ENCODE measurements at places on chromosomes 3 and 15.
A peak's percentile ranks its signal among the peaks of the same experiment; 100 is the strongest.

GRCh38 chr3:28972921-28973320, 307.9 kb upstream of the RBMS3 start:
- no peak for DNase-seq

- DNase-seq = no peak
Observed at GRCh38 chr15:49494842-49495241, 71.8 kb downstream of the FGF7 start.

GRCh38 chr3:20935791-20936190, 749.8 kb upstream of the SGO1 start:
- no peak for DNase-seq

- DNase-seq = no peak
Observed at GRCh38 chr15:63243776-63244175, 33.6 kb upstream of the APH1B start.

DNA sequence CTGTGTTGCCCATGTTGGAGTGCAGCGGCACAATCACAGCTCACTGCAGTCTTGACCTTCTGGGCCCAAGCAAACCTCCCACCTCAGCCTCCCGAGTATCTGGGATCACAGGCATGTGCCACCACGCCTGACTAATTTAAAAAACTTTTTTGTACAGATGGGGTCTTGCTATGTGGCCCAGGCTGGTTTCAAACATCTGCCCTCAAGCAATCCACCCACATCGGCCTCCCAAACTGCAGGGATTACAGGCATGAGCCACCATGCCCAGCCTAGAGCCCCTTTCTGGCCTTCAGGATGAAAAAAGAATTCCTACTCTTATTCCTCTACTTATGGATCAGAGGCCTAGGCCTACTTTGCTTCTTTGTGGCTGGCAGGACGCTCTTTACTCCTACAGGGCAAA, 39.6 kb downstream of the CHAC1 start:
- no peak for DNase-seq

- no peak for DNase-seq
Observed at GRCh38 chr3:197293605-197294237, 4.7 kb downstream of the DLG1 start.

DNA sequence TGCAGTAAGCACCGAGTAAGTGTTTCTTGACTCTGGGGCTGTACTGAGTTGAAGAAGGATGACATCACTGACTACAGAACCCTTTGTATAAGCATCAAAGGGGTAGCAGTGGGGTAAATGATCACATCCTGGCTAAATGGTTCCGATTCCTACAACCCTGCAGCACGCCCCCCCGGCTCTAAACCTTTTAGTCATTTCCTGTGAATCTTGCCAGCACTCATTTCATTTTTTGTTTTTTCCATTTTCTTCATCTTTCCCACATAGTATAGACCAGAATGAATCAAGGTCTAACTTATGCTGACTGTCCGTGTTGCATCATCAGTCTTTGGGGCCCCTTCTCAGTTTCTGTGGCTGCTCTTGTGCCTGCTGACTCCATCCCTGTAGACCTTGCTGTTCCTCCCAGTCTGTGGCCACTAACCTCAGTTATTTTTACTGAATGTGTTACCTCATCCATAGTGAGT, 383.1 kb upstream of the TPRG1 start:
- peak; percentile 47 for DNase-seq

GRCh38 chr3:62587579-62588031, 214.3 kb upstream of the FEZF2 start:
- DNase-seq = no peak

GRCh38 chr3:172044833-172045585, 5.6 kb downstream of the FNDC3B start:
- no peak for DNase-seq

DNA sequence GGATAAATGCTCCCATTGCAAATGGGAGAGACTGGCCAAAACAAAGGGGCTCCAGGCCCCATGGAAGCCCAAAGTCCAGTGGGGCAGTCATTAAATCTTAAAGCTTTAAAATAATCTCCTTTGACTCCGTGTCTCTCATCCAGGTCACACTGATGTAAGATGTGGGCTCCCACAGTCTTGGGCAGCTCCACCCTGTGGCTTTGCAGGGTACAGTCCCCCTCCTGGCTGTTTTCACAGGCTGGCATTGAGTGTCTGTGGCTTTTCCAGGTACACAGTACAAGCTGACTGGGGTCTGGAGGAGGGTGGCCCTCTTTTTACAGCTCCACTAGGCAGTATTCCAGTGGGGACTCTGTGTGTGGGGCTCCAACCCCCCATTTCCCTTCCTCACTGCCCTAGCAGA, 45.9 kb downstream of the NIPA2 start:
- no peak for DNase-seq

DNA sequence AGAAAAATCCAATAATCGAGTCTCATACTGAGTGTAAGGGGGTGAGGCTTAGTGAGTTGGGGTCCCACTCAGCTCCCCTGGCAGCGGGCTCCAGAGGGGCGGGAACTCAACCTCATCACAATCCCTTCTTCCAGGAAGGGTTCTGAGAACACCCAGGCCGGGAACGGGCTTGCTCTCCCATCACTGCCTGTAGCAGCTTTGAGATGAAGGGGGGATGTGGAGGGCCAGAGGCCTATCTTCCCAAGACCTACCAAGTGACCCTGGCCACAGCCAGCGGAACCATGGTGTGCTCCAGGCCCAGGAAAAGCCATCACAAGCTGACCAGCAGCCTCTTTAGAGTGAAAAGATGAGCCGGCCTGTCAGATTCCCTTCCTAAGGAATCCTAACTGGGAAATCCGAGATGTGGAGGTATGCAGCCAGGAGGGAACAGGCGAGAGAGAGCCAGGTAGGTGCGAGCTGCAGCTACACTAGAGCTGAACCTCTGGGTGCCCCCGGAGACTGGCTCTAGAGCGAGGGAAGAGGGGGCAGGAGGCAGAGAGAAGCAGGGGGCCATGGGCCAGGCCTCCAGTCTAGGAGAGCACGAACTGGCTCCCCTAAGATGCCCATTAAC, 18.5 kb downstream of the GRAMD2A start:
- DNase-seq = no peak

GRCh38 chr3:67518236-67518635, 136.2 kb downstream of the SUCLG2 start:
- no peak for DNase-seq

GRCh38 chr15:38972831-38973230, 408.2 kb upstream of the RASGRP1 start:
- no peak for DNase-seq

- DNase-seq = no peak
Observed at GRCh38 chr3:152385761-152386160, 117.0 kb downstream of the MBNL1 start.

GRCh38 chr15:68256675-68257450, 20.7 kb upstream of the FEM1B start:
- no peak for DNase-seq

DNA sequence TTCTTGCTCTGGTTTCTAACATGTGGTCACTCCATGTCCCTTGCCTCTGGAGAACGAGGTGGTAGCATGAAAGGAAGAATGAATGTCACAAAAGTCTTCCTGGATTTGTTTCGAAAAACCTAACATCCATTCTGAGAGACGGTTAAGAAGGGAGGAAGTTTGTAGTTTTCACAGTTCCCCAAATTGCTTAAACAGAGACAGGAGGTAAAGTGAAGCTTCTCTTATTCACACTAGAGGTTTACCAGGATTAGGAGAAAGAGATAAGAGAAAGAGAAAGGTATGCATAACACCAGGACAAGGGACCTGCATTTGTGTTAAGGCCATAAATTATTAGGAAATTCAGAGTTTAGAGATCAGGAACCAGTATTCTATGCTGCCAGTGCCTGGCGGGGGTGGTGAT, 228.1 kb downstream of the CPNE4 start:
- DNase-seq = no peak

GRCh38 chr3:144866476-144866875, 894.9 kb downstream of the DIPK2A start:
- DNase-seq = no peak

- DNase-seq = no peak
Observed at GRCh38 chr3:171776411-171776810, 33.9 kb downstream of the PLD1 start.

GRCh38 chr3:127949446-127950055, 34.5 kb downstream of the KBTBD12 start:
- DNase-seq = no peak

- DNase-seq = no peak
Observed at GRCh38 chr15:46768287-46768686, 949.0 kb upstream of the SEMA6D start.

GRCh38 chr3:80445641-80446040, 677.8 kb upstream of the ROBO1 start:
- DNase-seq = no peak

DNA sequence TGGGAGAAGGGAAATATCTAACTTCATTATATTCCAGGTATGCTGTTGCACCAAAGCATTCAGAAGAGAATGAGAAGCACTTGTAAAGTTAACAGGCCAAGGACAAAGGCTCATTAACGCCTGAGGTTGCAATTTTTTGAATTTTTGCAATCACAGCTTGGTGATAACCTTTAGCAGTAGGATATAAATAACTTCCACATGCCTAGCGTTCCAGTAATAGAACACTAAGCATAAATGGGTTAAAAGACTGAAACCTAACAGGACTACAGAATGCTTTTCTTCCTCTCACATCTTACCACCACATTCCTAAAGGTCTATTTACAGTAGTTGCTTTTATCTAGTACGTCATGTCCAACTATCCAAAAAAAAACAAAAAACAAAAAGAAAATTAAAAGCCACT, 57.4 kb upstream of the IMPG2 start:
- DNase-seq = no peak

DNA sequence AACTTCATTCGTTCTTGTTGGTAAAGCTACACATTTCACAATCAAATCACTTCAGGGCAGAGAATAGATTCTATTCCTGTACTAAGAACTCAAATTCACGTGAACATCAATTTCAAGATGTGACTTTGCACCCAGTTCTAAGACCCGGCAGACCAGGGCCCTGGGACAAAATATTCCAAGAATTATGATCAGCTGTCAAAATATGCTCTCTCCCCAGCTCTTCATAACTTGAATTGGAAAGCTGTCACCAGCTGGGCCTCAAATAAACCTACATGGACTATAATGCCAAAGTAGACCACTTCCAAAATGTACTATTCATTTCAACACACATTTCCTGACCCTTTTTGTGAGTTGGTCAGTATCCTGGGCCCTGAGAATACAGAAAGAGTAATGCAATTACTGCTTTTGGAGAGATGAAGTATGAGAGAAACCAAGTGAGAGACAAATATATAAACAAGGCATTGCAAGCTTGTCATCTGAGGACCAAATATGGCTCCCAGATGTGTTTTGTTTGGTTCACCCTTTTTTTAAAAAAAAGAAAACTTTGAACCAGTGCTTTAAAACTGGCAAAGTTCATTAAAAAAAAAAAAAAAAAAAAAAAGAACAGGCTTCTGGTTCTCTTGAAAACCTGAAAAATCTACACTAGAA, 14.9 kb downstream of the MAGI1 start:
- no peak for DNase-seq

DNA sequence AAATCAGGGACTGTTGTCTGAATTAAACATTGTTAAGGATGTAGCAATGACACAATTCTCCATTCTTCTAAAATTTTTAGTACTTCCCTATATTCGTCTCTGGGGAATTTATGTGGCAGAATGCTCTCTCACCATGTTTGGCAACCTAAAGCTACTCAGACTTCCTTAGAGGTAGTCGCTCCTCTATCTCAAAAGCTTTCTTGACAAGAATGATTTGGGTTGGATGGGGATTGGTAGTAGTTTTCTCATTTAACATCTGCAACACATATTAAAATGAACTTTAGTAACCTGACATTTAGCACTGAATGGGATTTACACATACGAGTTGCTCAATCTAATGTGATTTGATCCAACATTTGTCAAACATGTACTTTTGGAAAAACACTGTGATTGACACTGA, 233.3 kb downstream of the RBMS3 start:
- no peak for DNase-seq

GRCh38 chr3:179710079-179710478, 57.2 kb downstream of the USP13 start:
- no peak for DNase-seq

DNA sequence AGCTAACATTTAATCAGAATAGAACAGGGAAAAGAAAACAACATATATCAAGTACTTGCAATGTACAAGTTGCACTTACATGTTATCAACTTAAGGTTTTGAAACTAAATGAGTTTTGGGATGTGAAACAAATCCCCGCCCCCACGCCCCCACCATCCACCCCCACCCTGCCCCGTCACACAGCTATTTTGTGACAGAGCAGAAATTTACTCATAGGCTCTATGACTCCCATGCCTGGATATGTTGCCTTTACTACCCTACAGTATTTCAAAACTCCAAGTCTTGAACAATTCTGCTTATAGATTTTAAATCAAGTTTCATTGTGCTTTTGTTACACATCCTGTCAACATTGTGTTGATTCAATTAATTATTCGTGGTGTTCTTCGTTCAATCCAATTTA, 18.1 kb upstream of the IL1RAP start:
- DNase-seq = no peak

GRCh38 chr15:88748651-88749050, 54.6 kb upstream of the ACAN start:
- DNase-seq = no peak

DNA sequence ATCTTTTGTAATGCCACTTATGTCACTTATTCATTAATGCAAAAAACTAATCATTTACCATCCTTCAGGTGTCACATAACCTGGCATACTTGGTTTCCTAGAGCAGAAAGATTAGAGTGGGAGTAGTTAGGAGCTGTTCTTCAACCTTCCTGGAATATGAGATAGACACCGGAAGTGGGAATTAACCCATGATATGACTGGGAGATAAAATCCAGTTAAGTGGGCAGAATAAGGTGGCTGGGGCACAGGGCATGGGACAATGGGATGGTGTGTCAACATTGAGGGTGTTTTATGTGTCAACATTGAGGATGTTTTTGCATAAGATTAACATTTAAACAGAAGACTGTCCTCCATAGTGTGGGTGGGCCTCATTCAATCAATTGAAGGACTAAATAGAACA, 94.3 kb upstream of the CBLB start:
- DNase-seq = no peak

- no peak for DNase-seq
Observed at GRCh38 chr3:47715928-47716327, 65.8 kb downstream of the SMARCC1 start.

GRCh38 chr3:31999907-32000439, 18.4 kb downstream of the ZNF860 start:
- DNase-seq = no peak

DNA sequence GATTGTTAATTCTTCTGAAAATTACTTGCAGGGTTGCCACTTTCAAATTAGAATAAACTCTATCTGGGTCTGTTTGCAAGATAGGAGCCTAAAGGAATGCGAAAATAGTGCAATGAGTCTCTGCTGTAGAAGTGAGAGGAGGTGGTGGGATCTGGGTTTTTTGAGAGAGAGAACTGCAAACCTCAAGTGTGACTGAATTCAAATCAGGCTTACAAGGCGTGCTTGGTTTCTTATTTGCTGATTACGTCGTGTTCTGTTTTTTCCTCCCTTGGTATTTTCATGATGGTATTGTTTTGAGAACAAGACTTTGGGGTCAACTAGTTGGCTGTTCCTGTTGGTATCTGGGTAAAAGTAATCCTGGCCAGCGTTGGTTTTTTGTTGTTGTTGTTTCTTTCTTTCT, 490.9 kb upstream of the CFAP20DC start:
- DNase-seq = no peak

GRCh38 chr15:56095406-56095805, 102.0 kb upstream of the NEDD4 start:
- DNase-seq = no peak

- DNase-seq = no peak
Observed at GRCh38 chr15:85649372-85649771, 145.4 kb downstream of the KLHL25 start.
